Keratinocyte (primary cell): ENCODE measurements at places on chromosomes 4 and X.

DNA sequence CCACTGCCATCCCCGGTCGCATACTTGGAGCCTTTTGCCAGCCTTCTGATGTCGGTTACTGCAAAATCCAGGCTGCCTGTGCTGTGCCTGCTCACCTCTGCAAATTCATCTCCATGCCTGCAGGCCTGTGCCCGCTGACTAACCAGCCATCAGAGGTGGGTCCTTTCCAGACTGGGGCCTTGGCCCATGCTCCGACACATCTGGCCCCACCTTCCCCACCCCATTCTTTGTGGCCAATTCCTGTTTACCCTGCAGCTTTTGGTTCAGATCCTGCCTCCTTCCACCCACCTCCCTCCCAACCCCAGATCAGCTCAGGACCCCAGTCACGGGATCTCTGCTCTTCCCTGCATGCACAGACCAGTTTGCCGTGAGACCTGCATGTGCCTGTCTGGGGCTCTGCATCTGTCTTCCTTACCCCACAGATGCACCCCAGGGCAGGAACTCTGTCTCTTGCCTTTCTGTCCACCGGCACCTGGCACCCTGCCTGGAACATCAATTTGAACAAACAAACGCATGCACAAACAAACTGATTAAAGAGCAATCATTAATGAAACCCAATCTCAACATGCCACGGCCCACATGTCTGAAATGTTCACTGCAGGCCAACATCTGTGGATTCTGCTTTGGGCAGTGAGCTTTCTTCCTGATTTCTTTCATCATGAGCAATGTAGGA is 112.8 kb upstream of the PSAPL1 start:
- peak; percentile 90 for DNase-seq

GRCh38 chr4:14856062-14856933 is 146.0 kb upstream of the CPEB2 start:
- peak; percentile 91 for DNase-seq

- no peak for DNase-seq
Measured at GRCh38 chrX:8897259-8897658, 96.1 kb upstream of the FAM9A start.

DNA sequence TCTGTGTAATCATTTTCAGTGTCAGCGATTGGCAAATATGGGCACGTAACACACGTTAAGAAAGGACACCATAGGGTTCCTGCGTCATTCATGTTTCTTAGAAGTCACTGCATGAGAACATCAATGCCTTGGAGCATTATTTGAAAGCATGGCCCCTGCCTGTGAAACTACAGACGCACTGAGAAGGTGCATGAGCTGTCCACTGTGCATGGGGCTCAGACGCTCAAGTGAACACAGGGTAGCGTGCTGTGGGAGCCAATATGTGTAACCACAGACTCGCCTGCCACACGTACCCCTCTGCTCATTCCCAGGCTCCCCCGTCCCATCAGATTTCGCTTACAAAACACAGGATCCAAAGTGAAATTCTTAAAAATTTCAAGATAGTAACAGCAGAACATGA is 6.5 kb downstream of the PPP2R2C start:
- no peak for DNase-seq

GRCh38 chr4:107793996-107794395 is 30.7 kb upstream of the SGMS2 start:
- no peak for DNase-seq

GRCh38 chrX:28966331-28966730 is 379.1 kb downstream of the IL1RAPL1 start:
- no peak for DNase-seq

DNA sequence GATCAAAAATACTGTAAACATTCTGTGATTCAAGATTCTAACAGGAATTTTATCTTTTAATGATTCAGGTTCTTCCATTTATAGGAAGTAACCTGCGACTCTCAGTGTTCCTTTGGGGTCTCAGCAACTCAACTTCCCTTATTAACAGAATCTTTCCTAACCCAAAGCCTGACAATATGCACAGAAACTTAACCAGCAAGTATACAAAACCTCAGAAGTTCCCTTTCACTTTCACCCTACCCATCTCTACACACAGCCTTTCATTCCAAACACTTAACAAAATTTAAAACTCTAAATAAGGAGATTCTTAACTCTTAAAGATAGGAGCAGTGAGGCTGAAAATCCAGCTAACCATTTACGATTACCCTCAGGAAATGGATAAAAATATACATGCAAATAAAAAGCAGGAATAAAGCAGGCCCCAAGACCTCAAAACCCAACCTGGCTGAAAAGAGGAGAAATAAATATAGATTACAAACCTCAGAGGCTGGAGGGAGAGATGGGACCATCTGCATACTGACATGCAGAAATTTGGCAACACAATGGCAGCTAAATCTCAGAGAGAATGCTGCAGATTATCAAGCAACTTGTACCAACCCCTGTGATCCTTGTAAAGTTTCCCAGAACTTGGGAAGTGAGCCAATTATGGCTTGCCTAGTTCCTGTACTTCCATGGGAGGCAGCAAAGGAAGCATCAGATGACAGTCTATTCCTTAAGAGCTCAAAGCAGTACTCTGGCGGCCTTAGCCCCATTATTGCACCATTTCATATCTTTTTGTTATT is 101.0 kb downstream of the ATP11C start:
- no peak for DNase-seq

DNA sequence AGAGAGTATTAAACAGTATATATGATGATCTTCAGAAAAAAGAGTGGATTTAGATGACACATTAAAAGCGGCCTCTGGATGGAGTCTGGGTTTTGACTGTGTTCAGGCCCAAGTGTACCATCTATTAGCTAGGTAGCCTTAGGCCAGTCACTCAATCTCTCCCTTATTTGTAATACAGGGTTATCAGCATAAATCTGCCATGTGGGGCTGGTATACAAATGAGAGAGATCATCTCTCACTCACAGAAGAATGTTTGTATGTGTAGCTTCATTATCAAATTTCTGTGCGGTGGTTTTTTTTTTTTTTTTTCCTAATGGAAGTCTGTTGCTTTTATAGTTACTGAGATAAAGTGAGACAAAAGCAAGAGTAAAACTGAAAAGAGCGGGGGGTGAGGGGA is 12.7 kb downstream of the SLC2A9 start:
- no peak for DNase-seq

- DNase-seq = peak; percentile 85
Measured at GRCh38 chr4:103099691-103100392, at the start of gene BDH2. Gene BDH2, minus strand, starts transcription at chr4:103099834. Its CDS starts 3,580 bp downstream, at chr4:103096254.

GRCh38 chrX:49106930-49107329 is 16.6 kb downstream of the GPKOW start:
- DNase-seq = no peak

DNA sequence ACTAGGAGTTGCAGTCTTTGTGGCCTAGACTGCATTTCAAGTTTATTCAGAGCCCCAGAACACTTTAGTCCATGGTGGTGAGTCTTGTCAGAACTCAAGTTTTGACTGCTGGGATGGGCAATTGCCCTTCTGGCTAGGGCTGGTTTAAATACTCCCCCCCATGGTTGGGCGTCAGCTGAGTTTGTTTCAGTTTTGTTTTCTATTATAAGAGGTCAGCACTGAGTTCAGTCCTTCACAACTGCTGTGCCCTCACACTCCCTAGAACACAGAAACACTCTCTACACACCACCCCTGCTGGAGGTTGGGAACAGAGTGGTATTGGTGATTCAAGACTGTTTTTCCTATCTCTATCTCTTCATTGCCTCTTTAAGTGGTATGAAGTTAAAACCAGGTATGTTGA is 217.0 kb downstream of the GUCY2F start:
- DNase-seq = no peak

GRCh38 chr4:55173580-55173979 is 48.2 kb upstream of the KDR start:
- no peak for DNase-seq

GRCh38 chr4:113987382-113987941 is 8.0 kb upstream of the ARSJ start:
- DNase-seq = no peak

GRCh38 chr4:186807808-186808629 is 84.4 kb upstream of the FAT1 start:
- DNase-seq = no peak

DNA sequence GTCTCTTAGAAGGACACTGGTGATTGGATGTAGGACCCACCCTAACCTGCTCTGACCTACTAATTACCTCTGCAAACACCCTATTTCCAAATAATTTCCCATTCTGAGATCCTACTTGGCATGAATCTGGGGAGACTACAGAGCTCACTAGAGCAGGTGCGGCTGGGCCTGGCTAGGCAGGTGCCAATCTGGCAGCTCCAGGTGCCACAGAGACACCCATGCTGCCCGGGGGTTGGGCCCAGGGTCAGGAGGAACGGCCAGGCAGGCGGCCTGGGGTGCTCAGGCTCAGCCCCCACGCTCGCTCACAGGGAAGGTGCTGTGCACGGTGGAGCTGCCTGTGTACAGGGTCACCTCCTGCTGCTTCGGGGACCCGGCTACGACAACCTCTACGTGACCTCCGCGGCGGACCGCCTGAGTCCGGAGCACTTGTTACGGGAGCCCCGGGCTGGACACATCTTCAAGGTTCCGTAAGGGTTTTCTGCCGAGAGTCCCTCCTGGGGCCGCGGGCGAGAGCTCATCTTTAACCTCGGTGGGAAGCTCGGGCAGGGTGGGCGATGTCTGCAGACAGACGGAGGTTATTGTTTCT is 26.5 kb upstream of the PLCXD1 start:
- DNase-seq = no peak

DNA sequence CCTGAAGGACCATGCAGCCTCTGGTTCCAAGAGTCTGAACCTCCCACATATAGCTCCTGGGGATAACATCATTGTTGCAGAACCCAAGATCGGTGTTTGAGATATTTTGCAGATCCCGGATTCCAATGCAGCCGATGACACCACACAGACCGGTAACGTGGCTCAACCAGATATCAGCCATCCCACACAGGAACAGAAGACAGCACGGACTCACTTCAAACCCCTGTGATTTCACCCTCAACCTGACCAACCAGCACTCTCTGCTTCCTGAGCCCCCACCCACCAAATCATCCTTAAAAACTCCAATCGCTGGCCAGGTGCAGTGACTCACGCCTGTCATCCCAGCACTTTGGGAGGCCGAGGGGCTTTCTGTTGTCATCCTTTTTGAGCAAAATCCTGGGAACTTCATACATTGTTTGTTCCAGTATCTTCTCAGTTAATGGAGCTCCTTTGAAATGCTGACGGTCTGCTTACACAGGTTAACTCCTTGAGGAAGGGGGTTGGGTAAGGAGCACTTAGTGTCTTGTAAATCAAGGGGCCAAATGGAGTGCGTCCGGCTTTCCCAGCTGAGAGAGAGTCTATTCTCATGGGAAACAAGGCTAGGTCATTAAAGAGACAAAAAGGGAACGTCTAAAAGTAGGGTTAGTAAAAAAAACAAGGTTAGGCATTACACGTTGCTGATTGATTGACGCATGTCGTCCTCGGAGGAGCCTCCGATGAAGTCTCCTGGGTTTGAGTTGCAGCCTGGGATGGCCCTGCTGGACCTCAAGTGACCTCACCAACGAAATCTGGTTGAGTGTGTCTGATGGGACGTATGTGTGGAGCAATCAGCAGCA is 230.4 kb downstream of the CRLF2 start:
- no peak for DNase-seq

- no peak for DNase-seq
Measured at GRCh38 chrX:28639451-28639850, 52.2 kb downstream of the IL1RAPL1 start.

- no peak for DNase-seq
Measured at GRCh38 chrX:154495472-154495922, 5.1 kb upstream of the SLC10A3 start.

- no peak for DNase-seq
Measured at GRCh38 chrX:87391742-87392141, 125.9 kb upstream of the KLHL4 start.

DNA sequence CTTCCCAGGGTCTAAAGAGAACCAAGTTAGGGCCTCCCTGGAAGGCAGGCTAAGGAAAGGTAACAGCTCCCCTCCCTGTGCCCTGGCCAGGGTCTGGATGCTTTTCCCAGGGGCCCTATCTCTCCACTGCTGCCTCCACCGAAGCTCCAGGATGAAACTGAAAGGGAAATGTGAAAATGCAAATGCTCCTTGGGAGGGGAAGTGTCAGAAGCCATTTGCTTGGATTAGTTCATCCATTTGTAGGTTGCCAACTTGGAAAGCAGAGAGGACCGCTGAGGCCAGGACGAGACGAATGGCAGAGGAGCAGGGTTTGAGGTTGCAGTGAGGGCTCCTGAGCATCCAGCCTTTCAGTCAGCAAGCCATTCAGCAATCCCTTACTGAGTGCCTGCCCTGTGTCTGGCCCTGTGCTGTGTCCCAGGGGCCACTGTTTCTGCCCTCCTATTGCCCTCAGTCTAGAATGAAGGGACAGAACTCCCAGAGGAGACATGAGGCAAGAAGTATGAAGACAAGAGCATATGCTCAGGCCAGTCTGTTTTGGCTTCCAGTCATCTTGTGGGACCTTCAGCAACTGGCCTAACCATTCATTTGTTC is 45.9 kb upstream of the PGRMC1 start:
- no peak for DNase-seq

DNA sequence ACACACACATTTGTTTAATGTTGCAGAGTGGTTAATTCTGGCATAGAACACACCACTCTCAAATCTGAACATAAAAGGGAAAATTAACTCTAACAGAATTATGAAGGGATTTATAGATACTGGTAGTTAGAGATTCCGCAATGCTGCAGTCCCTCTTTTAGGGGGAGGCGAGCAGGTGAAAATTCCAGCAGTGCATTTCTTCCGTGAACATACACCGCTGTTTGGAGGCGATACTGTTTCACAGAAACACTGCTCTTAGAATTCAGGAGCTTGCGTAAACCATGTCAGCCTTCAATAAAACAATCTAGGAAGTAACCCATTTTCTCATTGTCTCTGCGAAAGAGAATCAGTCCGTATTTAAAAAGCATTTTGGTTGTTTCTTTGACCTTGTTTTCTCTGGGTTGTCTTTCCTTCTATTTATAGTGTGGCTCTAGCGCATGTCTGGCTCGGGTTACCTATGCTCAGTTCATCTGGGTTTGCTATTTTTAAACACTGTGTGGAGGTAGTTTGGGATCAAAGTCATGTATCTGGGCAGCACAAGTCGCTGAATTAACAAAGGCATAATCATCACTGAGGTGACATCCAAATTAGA is 90.4 kb downstream of the GPAT3 start:
- no peak for DNase-seq
